ENCODE measurements at places on chromosomes 1 and 21.

- DNase-seq, result no peak
Observed at GRCh38 chr1:46306159-46306530, 2.6 kb downstream of the UQCRH start.

GRCh38 chr1:227131193-227131592 is 187.1 kb downstream of the CDC42BPA start:
- no peak for DNase-seq

DNA sequence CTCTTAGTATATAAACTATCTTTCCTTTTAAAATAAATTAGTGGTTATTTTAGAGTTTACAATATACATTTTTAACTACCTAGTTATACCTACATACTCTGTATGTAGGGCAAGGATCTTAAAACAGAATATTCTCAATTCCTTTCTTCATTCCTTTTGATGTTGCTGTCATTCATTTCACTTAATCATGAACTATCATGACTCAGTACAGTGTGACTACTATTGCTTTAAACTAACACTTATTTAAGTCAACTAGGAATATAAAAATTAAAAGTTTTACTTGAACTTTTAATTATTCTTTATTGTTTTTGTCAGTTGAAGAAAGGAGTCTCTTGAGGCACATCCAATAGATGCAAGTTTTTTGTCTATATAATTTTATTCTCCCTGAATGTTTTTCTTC is 726.4 kb downstream of the BRINP3 start:
- DNase-seq, result no peak

DNA sequence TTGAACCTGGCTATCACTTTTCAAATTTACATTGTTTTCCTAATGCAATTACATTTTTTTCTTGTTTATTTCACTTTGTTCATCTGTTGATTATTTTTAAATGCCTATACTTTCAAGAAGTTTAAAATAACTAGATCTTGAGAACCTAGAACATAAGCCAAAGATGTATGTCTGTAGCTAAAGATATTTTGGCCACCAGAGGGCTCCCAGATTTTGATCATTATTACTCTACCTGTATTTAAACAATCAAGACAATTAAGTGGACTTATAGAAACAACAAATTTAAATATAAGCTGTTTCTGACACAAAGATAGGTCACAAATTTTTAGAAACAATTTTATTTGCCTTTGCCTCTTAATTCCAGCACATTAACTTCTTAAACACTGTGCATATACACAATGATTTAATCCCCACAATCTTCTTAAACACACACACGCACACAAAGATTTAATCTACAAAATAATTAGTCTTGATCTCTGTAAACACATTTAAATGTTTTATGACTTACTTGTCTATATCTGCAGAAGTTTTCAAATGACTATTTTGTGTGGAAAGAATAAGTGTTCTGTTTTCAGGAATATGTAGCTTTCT is 380.0 kb downstream of the DSCAM start:
- no peak for DNase-seq

DNA sequence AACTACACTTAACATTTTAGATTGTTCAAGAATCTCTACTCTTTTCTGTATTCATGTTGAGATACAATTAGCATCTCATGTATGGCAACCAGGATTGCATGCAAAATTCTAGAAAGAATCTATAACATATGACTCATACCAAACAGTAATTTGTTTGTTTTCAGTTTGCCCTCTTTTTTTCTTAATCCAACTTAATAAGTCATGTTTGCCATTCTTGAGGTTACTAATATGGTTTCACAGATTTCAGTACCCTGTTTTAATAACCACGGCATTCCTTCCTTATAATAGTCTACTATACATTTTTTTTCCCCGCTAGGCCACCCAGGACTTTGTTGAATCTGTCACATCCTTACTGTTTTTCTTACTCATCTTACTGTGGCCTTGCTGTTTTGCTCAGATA is 140.8 kb downstream of the FMN2 start:
- no peak for DNase-seq

GRCh38 chr1:22273686-22274681 is 131.1 kb upstream of the WNT4 start:
- no peak for DNase-seq

DNA sequence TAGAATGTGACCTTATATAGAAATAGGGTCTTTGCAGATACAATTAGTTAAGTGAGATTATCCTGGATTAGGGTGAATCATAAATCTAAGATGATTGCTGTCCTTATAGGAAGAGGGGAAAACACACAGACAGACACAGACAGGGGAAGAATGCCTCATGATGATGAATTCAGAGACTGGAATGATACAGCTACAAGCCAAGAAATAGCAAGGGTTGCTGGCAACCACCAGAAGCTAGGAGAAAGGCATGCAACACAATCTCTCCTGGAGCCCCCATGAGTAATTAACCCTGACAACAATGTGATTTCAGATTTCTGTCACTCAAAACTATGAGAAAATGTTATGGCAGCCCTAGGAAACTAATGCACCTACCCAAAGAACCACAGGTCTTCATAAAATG is 19.1 kb upstream of the PPIH start:
- no peak for DNase-seq

DNA sequence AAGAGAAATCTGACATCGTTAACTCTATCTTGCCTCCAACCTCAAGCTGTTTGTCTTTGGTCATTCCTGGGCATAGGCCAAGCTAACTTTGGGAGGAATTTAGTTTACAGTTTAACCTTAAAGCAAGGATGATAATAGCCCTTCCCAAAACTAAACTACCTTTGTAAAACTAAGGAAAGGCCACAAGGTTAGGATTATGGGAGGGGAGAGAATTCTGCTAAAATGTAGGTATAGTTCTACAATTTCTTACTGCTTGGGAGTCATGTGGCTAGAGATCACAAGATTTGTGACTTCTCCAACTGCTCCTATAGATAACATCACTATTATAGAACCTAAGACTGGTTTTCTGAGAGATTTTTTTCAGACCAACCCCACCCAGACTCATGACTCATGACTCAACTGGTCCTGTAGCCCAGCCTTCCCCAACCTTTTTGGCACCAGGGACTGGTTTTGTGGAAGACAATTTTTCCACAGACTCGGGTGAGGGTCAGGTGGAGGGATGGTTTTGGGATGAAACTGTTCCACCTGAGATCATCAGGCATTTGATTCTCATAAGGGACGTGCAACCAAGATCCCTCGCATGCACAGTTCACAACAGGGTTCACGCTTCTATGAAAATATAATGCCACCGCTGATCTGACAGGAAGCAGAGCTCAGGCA is 70.7 kb upstream of the MUTYH start:
- DNase-seq, result no peak

DNA sequence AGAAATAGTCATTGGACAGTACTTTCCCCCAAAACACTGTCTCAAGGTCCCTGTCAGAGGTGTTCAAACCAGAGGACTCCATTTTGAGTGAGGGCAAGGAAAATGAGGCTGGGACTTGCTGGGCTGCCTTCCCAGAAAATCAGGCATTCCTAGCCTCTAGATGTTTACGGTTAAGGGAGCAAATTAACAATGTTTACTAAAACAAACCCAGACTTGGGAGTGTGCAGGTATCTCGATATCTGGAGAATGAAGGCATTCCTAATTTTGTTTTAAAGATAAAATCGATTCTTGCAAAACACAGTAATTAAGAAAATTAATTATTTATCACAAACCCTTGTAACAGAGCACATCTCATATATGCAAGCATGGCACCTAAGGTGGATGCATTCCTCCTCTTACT is 48.9 kb upstream of the CITED4 start:
- DNase-seq, result no peak

DNA sequence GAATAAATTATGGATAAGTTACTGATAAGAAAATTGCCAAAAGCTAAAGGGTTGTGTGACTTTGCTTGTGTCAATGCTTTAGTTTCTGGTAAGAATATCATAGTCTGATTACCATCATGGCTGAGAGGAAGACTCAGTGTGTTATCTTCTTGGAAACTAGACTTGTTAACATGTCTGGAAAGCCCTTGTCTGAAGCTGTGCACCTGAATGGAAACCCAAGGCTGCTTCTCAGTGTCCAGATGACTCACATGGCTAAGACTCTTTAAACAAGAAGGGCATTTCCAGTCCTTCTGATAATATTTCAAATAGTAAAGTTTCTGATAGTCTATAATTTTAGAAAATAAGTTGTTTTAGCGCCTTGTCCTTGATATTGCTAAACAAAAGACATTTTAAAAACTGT is 1092.7 kb downstream of the PLA2G4A start:
- DNase-seq, result no peak

DNA sequence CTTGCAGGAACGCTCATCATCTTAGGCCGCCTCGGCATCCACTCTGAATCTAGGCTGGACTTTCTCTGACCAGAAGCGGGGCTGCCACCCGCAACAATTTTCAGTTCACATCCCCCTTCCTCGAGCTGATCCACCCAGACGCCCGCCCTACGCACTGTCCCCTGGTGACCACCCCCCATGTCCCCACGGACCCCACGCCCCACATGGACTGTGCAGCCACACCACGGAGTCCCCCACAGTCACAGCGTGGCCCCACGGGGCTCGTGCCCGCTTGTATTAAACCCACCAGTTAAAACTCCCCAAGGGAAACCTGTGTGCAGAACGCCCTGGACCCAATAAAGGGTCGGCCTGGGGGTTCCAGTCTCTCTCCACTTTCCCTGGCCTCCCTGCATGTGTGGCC is 13.0 kb upstream of the C1QTNF12 start:
- no peak for DNase-seq
